H54 (cell line): ENCODE measurements at places on chromosomes 7 and 10.

DNA sequence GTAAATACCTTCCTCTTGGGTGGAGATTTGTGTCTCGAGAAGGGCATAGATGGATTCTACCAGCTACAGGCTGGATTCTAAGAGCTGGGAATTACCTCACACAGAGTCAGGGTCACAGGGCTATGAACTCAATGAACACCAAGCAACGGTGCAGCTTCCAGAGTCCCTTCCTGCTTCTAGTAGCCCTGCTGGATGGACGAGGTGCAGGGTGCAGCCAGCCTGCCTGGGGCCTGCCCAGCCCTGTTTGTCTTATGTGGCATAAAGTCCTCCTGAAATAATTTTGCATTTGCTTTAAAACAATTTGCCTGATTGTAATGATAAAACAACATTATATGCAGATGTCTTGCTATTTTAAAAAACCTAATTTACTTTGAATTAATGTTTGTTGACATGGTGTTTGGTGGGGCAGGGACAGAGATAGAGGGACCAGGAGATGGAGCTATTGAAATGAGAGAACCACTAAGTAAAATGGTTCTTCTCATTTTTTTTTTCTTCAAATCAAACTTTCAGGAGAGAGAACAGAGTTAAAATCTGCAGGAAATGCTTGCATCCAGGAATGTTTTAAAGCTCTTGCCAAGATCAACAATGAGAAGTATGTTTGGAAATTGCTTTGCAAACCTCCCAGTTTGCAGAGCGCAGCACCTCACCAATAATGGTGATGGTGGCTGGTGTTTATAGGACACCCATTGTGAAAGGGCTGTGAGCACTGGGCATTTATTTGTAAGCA is 305.4 kb upstream of the PODXL start:
- peak; percentile 47 for DNase-seq

DNA sequence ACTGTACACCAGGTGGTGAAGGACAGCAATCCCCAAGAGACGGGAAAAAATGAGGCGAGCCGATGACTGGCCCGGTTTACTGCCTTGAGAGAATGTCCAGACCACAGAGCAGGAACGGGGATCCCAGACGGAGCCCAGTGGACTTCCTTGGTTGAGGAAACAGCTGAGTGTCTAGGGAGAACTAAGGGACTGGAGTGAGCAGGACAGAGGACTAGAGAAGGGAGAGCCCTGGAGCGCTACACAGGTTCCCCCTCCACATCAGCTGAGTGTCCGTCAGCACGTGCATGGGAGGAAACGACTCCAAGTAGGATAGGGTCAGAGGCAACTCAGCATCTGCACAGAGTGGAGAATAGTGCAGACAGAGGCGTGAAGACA is 7.1 kb upstream of the WDR86 start:
- no peak for DNase-seq

GRCh38 chr10:6741541-6741941 is 161.5 kb upstream of the PRKCQ start:
- DNase-seq: no peak

- DNase-seq: no peak
Measured at GRCh38 chr7:70392877-70393435, 739.0 kb upstream of the GALNT17 start.

DNA sequence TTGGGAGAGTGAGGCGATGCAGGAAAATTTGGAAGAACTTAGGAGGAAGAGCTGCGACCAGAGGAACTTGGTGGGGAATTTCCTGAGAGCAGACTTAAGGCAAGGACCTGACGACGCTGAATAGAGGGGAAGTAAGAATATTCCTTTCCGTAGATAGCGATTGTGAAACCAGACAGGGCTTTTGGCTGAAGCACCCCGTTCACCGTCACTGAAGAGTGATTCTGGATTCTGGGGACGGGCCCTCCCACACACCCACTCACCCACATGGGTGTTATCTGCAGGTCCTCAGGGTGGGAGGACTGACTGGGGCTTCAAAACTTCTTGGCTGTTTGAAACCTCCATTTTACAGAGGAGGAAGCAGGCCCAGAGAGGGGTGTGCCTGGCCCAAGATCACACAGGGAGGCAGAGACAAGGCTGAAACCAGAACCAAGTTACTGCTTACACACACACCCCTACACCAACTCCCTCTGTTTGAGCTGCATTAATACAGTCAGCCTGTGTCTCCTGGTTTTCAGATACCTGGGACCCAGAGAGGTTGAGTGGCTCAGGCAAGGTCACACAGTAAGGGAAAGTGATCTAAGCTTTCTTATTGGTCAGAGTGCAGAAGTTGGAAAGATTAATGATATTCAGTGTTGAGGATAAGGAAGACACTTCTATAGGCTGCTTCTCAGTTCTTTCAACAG is 37.2 kb upstream of the CDH23 start:
- DNase-seq: no peak

DNA sequence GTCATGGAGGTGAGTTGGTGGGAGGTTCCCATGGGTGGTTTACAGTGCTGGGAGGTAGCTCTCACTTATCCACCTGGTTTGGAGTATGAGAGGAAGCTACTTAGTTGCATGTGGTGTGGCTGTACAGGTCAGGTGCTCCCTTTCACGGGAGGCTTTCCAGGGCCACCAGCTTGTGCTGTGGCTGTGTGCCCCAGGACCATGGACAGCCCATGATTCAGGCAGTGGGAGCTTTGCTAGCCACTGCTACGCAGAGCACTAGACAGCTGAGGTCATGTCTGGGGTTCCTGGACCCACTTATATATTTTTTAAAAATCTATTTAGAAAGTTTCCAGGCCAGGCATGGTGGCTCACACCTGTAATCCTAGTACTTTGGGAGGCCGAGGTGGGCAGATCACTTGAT is 42.5 kb upstream of the KCNMA1 start:
- no peak for DNase-seq

DNA sequence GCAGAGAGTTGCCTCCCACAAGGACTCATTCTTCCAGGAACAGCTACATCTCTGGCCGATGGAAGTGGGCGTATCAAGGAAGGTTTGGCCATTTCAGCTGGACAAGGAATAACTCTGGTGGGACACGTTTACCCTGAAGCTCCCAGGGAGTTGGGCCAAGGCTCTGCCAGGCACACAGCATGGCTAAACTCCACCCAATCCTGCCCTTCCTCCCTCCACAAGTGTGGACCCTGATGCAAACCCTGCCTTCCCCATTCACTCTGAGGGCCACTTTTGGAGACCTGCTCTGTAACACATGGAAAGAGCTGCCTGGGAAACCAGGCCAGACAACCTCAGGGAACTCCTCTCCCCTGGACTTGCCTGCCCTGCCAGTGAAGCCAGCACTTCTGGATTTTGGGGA is 407.8 kb upstream of the FOXK1 start:
- no peak for DNase-seq

DNA sequence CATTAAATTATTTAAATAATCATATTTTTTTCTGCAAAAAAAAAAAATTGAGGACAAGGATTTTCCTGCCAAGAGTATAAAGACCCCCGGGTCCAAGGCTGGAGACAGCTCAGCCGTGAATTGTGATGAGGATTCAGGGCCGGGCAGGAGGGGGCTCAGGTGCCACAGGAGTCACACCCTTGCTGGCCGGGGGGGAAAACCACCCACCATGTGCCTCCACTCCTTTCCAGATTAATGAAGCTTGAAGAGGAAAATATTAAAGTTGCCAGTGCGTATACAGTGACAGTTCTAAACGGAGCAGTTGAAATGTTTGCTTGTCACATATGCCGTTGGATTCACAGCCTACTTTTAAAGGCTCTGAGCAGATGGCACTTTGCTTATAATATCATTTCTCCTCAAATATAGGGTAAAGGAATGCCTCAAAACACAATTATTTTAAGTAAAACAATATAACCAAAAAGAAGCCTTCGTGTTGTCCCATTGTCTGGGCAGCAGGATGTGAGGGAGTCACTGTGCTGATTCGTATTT is 49.6 kb downstream of the ADARB2 start:
- no peak for DNase-seq

DNA sequence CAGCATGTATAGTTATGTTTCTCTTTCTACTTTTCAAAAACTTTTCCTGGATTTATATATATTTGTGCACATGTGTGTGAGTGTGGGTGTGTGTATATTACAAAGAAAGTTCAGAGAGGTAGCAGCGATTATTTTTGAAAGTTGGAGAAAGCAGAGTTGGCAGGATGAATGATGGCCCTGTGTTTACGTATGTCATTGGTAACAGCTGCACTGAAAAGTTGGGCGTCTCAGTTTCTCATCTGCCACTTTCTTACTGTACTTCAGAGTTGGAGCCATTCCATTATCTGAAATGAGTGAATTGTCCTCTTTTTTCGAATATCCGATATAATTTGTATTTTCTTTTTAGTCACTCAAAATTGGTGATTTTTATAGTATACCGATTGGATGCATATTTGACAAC is 172.2 kb downstream of the CDK14 start:
- no peak for DNase-seq

DNA sequence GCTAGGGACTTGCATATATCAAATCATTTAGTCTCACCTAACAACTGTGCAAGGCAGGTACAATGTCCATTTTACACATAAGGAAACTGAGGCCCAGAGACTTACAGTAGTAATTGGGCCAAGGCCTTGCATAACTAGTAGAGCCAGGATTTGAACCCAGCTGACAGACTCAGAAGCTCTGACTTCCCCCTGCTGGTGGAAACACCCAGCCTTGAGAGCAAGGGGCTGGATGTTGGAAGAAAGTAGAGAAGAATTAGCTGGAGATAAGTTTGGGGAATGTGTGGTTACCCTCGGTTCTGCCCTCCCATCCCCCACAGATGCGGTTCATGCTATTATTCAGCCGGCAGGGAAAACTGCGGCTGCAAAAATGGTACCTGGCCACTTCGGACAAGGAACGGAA is 2.0 kb downstream of the AP1S1 start:
- no peak for DNase-seq

- no peak for DNase-seq
Measured at GRCh38 chr10:34406463-34407323, 408.4 kb downstream of the PARD3 start.

DNA sequence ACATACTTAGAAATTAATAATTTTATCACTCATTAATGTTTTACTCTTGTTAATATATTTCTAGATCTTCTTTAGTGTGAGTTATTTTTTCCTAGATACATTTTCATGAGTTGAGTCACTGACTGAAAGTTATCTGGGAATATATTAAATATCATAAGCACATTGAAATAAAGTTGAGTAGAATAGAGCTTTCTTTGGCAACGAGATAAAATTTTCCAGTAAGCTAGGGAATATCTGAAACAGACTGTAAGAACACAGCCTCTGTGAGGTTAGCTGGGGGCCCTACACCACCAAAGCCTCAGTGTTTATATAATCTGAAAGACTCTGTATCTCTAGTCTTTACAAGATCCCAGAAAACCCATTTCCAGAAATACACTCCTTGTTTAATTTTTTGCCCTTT is 347.8 kb upstream of the PLXDC2 start:
- no peak for DNase-seq

GRCh38 chr7:94277236-94277635 is 117.5 kb upstream of the COL1A2 start:
- DNase-seq: no peak

- DNase-seq: no peak
Measured at GRCh38 chr7:155558961-155559360, 12.6 kb upstream of the CNPY1 start.

- no peak for DNase-seq
Measured at GRCh38 chr7:45685619-45686240, 111.6 kb downstream of the ADCY1 start.

DNA sequence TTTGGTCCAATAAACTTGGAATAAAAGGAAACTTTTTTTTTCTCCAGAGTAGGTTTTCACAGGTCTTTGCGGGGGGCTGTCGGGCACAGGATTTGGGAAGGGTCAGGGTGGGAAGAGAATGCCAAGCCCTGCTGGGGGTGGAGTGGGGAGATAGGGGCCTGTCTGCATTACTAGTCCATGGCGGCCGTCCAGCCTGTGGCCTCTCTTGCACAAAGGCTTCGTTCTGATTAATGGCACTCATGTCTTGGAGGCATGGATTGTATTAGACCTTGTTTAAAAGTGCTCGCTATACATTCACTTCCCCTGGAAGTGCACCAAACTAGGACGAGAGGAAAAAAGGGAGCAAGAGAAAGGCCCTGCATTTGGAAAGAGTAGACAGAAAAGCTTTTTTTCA is 37.2 kb downstream of the LRMDA start:
- DNase-seq: no peak

DNA sequence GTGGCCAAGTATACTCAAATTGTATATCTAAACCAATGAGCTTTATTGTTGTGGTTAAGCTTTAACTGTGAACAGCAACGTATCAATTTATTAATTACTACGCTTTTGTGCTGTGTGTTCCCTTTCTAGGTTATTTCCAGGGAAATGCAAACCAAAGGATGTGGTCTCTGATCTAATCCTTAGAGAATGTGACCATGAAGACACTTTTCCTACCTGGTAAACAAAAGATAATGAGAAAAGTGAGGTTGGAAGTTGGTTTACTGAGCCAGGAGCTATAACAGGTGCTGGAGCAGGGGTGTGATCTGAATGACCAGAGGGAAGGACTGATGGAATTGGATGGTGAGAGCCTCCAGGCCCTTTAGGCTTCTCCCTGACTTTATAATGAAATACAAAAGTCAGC is 25.4 kb upstream of the CALU start:
- no peak for DNase-seq

DNA sequence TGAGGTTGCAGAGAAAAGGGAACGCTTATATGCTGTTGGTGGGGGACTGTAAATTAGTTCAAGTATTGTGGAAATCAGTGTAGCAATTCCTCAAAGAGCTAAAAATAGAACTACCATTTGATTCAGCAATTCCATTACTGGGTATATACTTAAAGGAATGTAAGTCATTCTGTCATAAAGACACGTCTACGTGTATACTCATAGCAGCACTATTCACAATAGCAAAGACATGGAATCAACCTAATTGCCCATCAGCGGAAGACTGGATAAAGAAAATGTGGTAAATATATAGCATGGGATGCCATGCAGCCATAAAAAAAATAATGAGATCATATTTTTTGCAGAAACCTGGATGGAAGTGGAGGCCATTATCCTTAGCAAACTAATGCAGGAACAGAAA is 100.0 kb upstream of the NPSR1 start:
- no peak for DNase-seq

DNA sequence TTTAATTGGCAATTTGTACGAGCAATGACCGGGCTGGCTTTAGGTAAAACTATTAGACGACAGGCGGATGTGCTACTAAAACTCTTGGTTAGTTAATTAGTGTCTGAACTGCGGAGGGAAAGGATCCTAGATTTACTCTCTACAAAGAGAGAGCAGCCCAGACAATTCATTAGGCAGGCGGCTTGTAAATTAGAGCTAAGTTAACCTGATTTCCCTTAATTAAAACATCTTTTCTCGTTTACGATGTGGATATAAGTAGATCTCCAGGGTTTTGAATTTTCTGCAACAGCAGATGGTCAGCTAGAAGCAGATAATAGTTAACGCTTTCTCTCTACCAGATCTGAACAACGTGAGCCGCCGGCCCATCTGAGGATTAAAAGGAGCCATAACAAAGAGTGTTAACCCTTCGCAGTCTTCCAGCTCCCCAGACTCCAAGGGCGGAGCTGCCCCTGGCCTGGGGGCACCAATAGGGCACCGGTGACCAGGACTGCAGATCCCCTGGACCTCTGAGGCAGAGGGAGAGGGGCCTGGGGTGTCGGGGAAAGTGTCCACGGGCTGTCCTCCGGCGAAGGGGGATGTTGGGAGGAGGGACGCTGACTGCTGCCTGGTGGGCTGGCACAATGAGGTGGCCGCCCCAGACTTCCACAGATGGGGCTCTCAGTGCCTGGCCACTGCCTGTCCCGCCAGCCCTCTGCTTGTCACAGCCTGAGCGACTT is 6.3 kb upstream of the UNCX start:
- no peak for DNase-seq
